ENCODE measurements at places on chromosomes 1 and 21.
A peak's percentile ranks its signal among the peaks of the same experiment; 100 is the strongest.

DNA sequence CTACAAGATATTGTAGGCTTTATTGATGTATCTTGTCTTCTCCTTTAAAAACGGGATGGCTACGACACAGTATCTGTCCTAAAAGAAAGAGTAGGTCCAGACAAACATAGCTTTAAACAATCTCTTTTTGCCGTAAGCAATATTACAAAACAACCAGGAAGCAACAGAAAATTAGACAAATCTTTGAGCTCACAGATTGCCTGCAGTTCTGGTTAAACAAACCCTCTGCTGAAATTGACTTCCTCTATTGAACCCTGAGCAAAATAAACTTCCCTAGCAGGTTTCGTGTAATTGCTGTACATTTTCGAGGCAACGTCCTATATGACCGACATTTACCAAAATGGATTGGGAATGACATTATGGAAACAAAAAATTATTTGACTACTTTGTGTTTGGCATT lies 50.6 kb downstream of the CHML start:
- no peaks in the 10 kb centered on the region for H3K36me3 ChIP-seq
- H3K27ac ChIP-seq = no peak overlapping the region
- no peaks in the 10 kb centered on the region for H3K4me1 ChIP-seq
- H3K4me3 ChIP-seq = no peak overlapping the region

DNA sequence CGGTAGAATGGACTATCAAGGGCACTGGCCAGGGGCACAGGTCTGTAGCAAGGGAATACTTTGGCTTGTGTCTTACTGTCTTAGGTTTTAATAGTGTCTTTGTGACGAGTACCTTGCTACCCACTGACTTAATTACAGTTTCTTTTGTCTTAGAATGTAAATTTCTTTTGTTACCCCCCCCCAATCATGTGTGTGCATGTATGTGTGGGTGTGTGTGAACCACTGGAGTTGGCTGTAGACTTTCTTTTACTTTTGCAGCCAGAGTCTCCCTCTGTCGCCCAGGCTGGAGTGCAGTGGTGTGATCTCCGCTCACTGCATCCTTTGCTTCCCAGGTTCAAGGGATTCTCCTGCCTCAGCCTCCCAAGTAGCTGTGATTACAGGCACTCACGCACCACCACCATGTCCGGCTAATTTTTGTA lies 61.8 kb upstream of the CLDN14 start:
- H3K4me3 ChIP-seq = no peak overlapping the region
- DNase-seq = no peak
- no peaks in the 10 kb centered on the region for H3K4me1 ChIP-seq

- DNase-seq = no peak
- H3K4me3 ChIP-seq = no peak overlapping the region
- H3K4me1 ChIP-seq = no peaks in the 10 kb centered on the region
- peaks cover 7% of the 10 kb centered on the region for H3K27me3 ChIP-seq
- no peak overlapping the region for H3K27ac ChIP-seq
- H3K36me3 ChIP-seq = no peaks in the 10 kb centered on the region
These were observed 201.6 kb downstream of the PTPRU start for GRCh38 chr1:29437946-29438345.

DNA sequence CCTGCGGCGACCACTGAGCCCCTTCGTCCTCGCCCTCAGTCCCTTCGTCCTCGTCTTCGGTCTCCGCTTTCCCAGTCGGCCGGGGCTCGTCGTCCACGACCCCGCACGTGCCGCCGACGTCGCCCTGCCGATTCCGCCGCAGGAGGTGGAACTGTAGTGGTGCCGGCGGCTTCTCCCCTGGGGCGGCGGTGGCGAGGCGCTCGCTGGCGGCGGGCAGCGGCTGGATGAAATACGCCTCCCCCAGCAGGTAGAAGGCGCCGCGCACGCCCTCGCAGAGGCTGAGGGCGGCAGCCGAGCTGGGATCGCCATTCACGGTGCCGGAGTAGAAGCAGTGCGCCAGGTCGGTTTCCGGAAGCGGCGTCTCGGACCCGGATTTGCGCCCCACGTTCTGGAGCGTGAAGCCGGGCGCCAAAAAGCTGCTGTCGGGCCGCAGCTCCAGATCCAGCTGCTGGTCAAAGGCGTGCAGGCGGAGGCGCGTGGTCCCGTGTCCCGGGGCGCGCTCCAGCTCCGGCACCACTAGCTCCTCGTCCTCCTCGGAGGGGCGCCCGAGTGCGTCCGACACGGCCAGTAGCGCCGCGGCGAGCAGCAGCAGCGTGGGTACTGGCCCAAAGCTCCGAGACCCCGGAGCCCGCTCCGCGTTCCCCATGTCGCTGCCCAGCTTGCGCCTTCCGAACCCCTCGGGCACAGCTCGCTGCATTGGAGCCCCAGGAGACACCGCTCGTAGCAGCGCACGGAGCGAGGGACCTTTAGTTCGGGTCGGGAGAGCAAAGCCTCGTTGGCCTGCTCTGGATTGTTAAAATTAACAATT lies 747 bp downstream of the ADAMTS1 start:
- H3K27ac ChIP-seq = peak overlapping the region; percentile 94
- peaks cover 15% of the 10 kb centered on the region for H3K27me3 ChIP-seq
- DNase-seq = no peak
- H3K4me1 ChIP-seq = peaks cover 4% of the 10 kb centered on the region
- peak overlapping the region; percentile 54 for H3K4me3 ChIP-seq

- H3K27ac ChIP-seq = no peak overlapping the region
- no peaks in the 10 kb centered on the region for H3K4me1 ChIP-seq
- DNase-seq = no peak
- H3K36me3 ChIP-seq = no peaks in the 10 kb centered on the region
- no peaks in the 10 kb centered on the region for H3K27me3 ChIP-seq
- H3K4me3 ChIP-seq = no peak overlapping the region
These were observed 213.1 kb upstream of the USP24 start for GRCh38 chr1:55428231-55428630.

DNA sequence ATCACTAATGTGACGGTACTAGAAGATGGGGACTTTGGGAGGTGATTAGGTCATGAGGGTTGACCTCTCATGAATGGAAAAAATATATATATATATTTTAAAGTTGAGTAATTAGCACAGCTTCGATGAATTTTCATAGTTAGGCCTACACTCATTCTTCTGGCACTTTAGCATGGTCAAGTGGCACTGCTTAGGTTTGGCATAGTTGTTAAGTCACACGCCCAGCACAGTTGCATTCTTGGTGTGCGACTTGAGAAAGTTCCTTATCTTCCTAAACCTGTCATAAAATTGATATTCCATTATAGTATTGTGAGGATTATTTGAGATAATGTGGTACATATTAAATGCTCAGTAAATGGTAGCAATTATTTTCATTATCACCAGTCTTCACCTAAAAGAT lies 47.7 kb downstream of the MAN1A2 start:
- DNase-seq = no peak
- H3K27ac ChIP-seq = no peak overlapping the region
- no peaks in the 10 kb centered on the region for H3K27me3 ChIP-seq
- no peak overlapping the region for H3K4me3 ChIP-seq
- no peaks in the 10 kb centered on the region for H3K4me1 ChIP-seq
- no peaks in the 10 kb centered on the region for H3K36me3 ChIP-seq

- H3K27me3 ChIP-seq = no peaks in the 10 kb centered on the region
- no peak for DNase-seq
- no peaks in the 10 kb centered on the region for H3K36me3 ChIP-seq
- no peak overlapping the region for H3K4me3 ChIP-seq
These were observed 63.0 kb downstream of the NMNAT2 start for GRCh38 chr1:183355181-183355580.

- H3K4me3 ChIP-seq = no peak overlapping the region
- no peak for DNase-seq
- H3K4me1 ChIP-seq = no peaks in the 10 kb centered on the region
These were observed 658.4 kb upstream of the ZP4 start for GRCh38 chr1:238549137-238549536.

- no peaks in the 10 kb centered on the region for H3K27me3 ChIP-seq
- peak overlapping the region; percentile 1 for H3K27ac ChIP-seq
- no peak for DNase-seq
- H3K4me3 ChIP-seq = no peak overlapping the region
- no peaks in the 10 kb centered on the region for H3K36me3 ChIP-seq
- H3K4me1 ChIP-seq = peaks cover 60% of the 10 kb centered on the region
These were observed 6.5 kb downstream of the PTP4A2 start for GRCh38 chr1:31931593-31932225.

GRCh38 chr1:91527781-91528180 lies 27.1 kb downstream of the CDC7 start:
- no peaks in the 10 kb centered on the region for H3K36me3 ChIP-seq
- H3K27me3 ChIP-seq = no peaks in the 10 kb centered on the region
- no peak overlapping the region for H3K4me3 ChIP-seq
- H3K27ac ChIP-seq = no peak overlapping the region
- no peaks in the 10 kb centered on the region for H3K4me1 ChIP-seq

GRCh38 chr1:24070821-24071393 lies 41.0 kb downstream of the MYOM3 start:
- DNase-seq = peak; percentile 69
- H3K36me3 ChIP-seq = no peaks in the 10 kb centered on the region
- no peaks in the 10 kb centered on the region for H3K27me3 ChIP-seq
- no peaks in the 10 kb centered on the region for H3K4me1 ChIP-seq
- H3K4me3 ChIP-seq = no peak overlapping the region

- no peak for DNase-seq
- H3K4me1 ChIP-seq = no peaks in the 10 kb centered on the region
- H3K27ac ChIP-seq = no peak overlapping the region
- no peak overlapping the region for H3K4me3 ChIP-seq
- H3K27me3 ChIP-seq = no peaks in the 10 kb centered on the region
- no peaks in the 10 kb centered on the region for H3K36me3 ChIP-seq
These were observed 66.1 kb downstream of the UBE2U start for GRCh38 chr1:64269558-64269884.

DNA sequence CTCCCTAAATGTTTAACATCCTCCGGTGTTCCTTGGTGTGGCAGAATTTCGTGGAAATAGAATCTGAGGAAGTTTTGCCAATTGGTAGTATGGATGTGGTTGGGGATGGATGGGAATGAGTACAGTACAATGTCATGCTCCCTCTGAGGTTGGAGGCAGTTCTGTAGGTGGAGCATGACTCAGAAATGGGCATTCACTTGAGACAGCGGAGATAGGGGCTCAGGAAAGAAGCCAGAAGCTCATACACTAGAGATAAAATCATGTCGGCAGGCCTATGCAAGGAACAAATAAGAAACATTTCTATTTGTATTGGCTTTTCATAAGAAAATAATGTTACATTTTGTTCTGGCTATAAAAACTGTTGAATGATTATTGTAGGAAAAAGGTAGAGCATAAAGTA lies 196.0 kb downstream of the URB2 start:
- H3K27ac ChIP-seq = no peak overlapping the region
- no peak for DNase-seq
- H3K4me1 ChIP-seq = no peaks in the 10 kb centered on the region
- no peak overlapping the region for H3K4me3 ChIP-seq

- H3K36me3 ChIP-seq = no peaks in the 10 kb centered on the region
- H3K27ac ChIP-seq = no peak overlapping the region
- no peaks in the 10 kb centered on the region for H3K4me1 ChIP-seq
- no peak overlapping the region for H3K4me3 ChIP-seq
- DNase-seq = no peak
- H3K27me3 ChIP-seq = no peaks in the 10 kb centered on the region
These were observed 222.0 kb downstream of the OMA1 start for GRCh38 chr1:58324558-58324957.

- H3K36me3 ChIP-seq = no peaks in the 10 kb centered on the region
- H3K27me3 ChIP-seq = peaks cover 43% of the 10 kb centered on the region
- H3K4me3 ChIP-seq = no peak overlapping the region
- H3K4me1 ChIP-seq = no peaks in the 10 kb centered on the region
- no peak overlapping the region for H3K27ac ChIP-seq
- no peak for DNase-seq
These were observed 9.7 kb upstream of the LHX8 start for GRCh38 chr1:75124510-75124909.

GRCh38 chr1:162088281-162088969 lies 18.9 kb downstream of the NOS1AP start:
- no peaks in the 10 kb centered on the region for H3K27me3 ChIP-seq
- DNase-seq = no peak
- H3K4me1 ChIP-seq = no peaks in the 10 kb centered on the region
- H3K36me3 ChIP-seq = no peaks in the 10 kb centered on the region

- no peaks in the 10 kb centered on the region for H3K27me3 ChIP-seq
- DNase-seq = no peak
- no peak overlapping the region for H3K4me3 ChIP-seq
These were observed 2.1 kb downstream of the FHAD1 start for GRCh38 chr1:15249081-15249480.

DNA sequence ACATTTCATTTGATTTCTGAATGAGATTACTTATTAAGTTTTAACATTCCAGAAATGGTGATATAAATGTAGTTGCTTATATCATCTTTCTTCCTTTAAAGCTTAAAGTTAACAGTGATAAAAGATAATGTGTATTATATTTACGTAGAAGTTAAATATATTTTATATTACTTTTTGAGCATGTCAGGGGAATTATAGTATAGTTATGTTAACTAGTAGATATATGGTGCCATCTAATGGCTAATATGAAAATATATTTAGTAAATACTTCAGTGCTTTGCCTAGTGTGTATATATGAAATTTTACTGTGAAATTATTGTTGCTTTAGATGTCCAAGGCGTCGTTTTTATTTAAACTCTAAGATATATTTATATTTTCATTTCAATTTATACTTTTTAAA lies 51.5 kb downstream of the SYT14 start:
- H3K4me3 ChIP-seq = no peak overlapping the region
- no peaks in the 10 kb centered on the region for H3K36me3 ChIP-seq
- no peaks in the 10 kb centered on the region for H3K4me1 ChIP-seq
- DNase-seq = no peak

GRCh38 chr1:244953901-244954300 lies 89.6 kb upstream of the HNRNPU start:
- no peaks in the 10 kb centered on the region for H3K27me3 ChIP-seq
- H3K36me3 ChIP-seq = no peaks in the 10 kb centered on the region
- no peak overlapping the region for H3K27ac ChIP-seq
- no peak overlapping the region for H3K4me3 ChIP-seq
- DNase-seq = no peak

- H3K27me3 ChIP-seq = no peaks in the 10 kb centered on the region
- no peaks in the 10 kb centered on the region for H3K4me1 ChIP-seq
- no peak overlapping the region for H3K4me3 ChIP-seq
- DNase-seq = no peak
- no peak overlapping the region for H3K27ac ChIP-seq
These were observed 73.8 kb downstream of the MTR start for GRCh38 chr1:236868625-236869467.

- no peaks in the 10 kb centered on the region for H3K4me1 ChIP-seq
- no peak overlapping the region for H3K4me3 ChIP-seq
- DNase-seq = peak; percentile 9
- no peak overlapping the region for H3K27ac ChIP-seq
- no peaks in the 10 kb centered on the region for H3K36me3 ChIP-seq
- no peaks in the 10 kb centered on the region for H3K27me3 ChIP-seq
These were observed 12.3 kb upstream of the PADI1 start for GRCh38 chr1:17192394-17193221.

GRCh38 chr1:18703041-18703621 lies 72.5 kb downstream of the PAX7 start:
- H3K36me3 ChIP-seq = no peaks in the 10 kb centered on the region
- no peak overlapping the region for H3K27ac ChIP-seq
- no peaks in the 10 kb centered on the region for H3K4me1 ChIP-seq
- peaks cover 16% of the 10 kb centered on the region for H3K27me3 ChIP-seq
- H3K4me3 ChIP-seq = no peak overlapping the region
- DNase-seq = no peak

Measured in adrenal gland (tissue), 19 donors.